ENCODE measurements at places on chromosomes 4 and X.

DNA sequence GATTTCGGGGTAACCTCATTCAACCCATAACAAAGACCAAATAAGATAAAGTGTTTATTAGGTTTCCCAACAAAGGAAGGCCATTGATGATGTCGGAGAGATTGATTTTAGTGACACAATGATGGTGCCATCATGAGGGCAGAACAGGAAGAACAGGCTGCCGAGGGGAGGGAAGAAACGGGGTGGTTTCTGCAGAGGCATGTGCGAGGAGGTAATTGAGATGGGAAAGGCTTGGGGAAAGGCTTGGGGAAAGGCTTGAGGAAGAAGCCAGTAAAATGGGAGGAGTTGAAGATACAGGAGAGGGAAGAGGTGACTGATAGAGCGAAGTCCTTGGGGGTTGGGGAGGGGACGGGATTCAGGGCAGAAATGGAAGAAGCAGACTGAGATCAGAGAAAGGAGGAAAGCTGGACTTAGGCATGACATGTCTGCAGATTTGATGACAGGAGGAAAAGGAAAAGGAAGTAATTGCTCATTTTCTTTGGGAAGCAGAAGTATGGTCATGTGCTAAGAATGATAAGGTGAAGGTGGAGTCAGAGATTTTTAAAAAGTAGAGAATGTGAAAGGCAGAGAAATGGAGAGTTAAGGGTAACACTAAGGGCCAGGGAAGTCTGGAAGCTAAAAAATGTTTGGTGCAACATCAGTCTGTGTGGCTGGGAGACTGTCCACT, 6.0 kb downstream of the HPSE start:
- no peak for DNase-seq

- DNase-seq = no peak
Observed at GRCh38 chrX:136146614-136147314, 569 bp upstream of the FHL1 start.

- DNase-seq = no peak
Observed at GRCh38 chr4:107832275-107832807, 7.6 kb downstream of the SGMS2 start.

- DNase-seq = no peak
Observed at GRCh38 chr4:149158817-149159216, 656.8 kb downstream of the IQCM start.

DNA sequence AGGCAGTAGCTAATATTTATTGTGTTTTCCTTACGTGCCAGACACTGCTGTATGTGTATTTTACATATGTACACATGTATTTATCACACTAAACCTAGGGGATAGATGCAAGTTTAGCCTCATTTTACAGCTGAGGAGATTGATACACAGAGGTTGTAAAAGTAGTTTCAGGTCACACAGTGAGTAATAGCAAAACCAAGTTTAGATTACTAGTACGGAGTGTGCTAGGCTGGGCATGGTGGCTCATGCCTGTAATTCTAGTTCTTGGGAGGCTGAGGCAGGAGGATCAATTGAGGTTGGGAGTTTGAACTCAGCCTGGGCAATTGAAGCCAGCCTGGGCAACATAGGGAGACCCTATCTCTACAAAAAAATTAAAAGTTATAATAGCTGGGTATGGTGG, 701.1 kb upstream of the ATOH1 start:
- no peak for DNase-seq

GRCh38 chr4:184479516-184479950, 5.2 kb upstream of the IRF2 start:
- DNase-seq = no peak

- DNase-seq = no peak
Observed at GRCh38 chr4:48081196-48081595, 52.9 kb downstream of the TXK start.

GRCh38 chrX:101408532-101408841, 465 bp downstream of the HNRNPH2 start:
- no peak for DNase-seq

GRCh38 chr4:128800701-128801284, 8.7 kb upstream of the JADE1 start:
- DNase-seq = no peak

- DNase-seq = no peak
Observed at GRCh38 chrX:153764786-153765137, 713 bp downstream of the PLXNB3 start.

DNA sequence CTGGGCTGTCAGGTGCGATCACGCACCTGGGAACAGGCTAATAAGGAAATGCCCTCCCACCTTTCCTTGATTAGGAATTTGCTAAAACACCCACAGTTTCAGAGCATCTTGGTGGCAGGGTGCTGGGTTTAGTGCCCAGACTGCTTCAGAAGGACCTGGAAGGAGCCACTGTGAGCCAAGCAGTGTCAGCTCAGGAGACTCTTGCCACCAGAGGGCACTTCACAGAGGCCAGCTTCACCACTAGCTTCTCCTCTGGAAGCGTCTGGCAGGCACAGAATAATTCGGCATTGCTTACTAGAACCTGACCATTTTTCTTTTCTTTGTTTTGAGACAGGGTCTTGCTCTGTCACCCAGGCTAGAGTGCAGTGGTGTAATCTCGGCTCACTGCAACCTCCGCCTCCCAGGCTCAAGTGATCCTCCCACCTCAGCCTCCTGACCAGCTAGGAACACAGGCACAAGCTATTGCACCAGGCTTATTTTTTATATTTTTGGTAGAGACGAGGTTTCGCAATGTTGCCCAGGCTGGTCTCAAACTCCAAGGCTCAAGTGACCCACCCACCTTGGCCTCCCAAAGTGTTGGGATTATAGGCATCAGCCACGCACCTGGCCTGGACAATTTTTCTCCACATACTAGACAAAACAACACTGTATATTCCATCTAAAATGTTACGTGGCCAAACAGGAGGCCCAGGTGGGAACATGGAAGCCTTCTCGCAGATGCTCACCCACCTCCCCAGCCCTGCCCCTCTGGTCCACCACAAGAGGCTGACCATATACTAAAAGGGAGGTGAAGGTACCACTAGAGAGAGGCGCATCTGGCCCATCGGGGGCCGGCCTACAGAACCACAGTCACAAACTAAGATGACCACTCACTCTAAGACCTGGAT, 14.1 kb downstream of the NOP14 start:
- DNase-seq = no peak

DNA sequence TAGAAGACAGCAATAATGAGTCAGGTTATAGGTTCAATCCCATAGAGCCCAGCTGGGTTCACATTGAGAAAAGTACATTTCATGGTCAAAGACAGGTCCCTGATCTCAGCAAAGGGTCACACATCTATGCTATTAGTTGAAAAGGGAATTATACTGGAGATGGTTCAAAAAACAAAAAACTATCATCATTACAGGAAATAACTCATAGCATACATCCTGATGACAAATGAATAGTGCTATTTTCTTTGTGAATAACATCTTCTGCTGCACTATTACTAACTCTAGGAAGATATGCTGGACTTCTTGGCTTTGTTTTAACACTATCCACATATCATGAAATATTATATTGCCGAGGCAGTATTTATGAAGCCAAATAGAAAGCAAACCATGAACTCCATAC, 202.5 kb upstream of the MAB21L2 start:
- no peak for DNase-seq

DNA sequence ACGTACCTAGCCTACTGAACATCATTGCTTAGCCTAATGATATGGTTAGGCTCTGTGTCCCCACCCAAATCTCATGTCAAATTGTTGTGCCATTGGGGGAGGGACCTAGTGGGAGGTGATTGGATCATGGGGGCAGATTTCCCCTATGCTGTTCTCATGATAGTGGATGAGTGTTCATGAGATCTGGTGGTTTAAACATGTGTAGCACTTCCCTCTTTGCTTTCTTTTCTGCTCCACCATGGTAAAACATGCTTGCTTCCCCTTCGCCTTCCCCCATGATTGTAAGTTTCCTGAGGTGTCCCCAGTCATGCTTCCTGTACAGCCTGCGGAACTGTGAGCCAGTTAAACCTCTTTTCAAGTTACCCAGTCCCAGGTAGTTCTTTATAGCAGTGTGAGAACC, 102.6 kb downstream of the RAPGEF2 start:
- no peak for DNase-seq

DNA sequence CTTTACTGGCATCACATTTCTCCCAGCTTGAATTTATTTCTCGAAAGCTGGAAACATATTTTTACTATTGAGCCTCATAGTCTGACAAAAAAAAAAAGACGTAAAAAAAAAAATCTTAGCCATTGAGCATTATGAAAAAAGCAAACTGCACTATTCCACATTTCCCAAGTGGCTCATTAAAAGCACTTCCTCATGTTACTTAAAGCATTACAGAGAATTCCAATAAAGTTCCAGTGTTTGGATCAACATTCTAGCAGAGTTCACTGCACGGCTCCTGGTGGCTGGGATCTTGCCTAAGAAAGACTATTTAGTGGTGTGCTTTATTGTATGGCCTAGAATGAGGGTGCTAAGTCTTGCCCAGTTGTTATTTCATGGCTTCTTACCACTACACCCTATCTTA, 476.2 kb downstream of the PPARGC1A start:
- DNase-seq = no peak

DNA sequence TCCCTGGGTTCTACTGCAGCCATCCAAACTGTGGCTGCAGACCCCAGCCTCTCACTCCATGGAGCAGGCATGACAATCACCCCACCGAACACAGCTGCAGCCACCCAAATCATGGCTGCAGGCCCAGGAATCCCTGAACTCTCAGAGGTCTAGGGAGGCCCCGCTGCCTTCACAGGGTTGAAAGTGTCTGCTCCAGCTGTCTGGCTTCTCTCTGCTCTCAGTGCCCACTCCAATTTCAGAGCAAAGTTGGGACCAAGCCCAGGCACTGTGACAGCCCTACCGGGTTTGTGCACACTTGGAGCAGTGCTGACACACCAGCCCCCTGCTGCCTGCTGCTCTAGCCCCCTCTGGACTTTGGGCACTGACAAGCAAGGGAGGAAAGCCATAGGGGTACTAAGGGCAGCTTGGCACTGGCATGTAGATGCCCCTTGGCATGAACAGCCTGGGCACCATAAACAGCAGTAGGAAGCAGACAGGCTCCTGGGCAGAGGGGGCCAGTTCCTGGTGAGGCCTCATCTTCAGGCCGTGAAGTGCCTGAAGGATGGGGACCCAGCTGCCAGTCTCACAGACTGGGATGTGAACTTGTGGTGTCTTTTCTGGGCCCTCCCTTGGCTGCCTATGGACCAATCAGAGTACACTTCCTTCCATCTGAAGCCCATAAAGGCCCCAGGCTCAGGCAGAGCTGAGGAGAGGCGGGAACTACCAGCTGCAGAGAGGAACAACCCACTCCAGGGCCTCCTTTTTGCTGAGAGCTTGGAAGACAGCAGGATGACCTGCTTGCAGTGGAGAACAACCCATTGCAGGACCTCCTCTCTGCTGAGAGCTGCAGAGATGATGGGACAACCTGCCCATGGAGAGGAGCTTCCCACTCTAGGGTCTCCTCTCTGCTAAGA, 68.8 kb downstream of the TECRL start:
- no peak for DNase-seq

GRCh38 chrX:149909324-149910177, 19.8 kb upstream of the HSFX4 start:
- no peak for DNase-seq

DNA sequence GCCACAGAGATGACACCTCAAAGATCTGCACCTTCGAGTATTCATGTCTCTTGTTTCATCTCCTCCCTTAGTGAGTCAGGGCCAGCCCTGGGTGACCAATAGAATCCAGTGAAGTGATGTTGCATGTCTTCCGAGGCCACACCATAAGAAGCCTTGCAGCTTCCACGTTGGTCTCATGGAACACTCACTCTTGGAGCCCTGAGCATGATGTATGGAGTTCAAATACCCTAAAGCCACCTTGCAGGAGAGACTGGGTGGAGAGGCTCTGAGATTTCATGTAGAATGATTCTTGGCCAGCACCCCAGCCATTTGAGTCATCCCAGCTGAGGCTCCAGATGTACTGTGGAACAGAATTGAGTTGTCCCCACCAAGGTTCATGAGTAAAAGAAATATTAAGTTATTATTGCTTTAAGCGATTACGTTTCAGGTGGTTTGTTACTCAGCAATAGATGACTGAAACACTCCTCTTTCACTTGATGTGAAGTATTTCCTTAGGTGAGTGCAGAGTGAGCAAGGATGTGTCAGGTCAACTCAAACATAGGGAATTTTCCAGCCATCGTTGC, 5.0 kb upstream of the RP2 start:
- DNase-seq = no peak

DNA sequence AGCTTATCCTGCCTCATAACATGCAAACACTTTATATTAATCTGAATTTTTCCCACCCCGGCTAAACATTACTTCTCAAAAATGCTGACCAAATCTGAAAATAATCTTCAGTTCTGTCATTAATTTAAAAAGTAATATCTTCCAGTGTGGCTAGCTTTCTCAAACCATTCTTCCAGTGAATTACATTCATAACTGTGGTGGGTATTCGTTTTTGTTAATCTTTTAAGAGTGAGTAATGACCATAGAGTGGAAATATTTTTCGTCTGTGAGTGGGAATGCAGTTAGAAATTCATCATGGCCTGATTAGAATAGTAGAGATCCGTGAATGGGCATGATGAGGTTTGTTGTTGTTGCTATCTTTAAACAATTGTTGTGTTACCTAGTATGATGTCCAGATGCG, 138.6 kb upstream of the SFRP2 start:
- no peak for DNase-seq

DNA sequence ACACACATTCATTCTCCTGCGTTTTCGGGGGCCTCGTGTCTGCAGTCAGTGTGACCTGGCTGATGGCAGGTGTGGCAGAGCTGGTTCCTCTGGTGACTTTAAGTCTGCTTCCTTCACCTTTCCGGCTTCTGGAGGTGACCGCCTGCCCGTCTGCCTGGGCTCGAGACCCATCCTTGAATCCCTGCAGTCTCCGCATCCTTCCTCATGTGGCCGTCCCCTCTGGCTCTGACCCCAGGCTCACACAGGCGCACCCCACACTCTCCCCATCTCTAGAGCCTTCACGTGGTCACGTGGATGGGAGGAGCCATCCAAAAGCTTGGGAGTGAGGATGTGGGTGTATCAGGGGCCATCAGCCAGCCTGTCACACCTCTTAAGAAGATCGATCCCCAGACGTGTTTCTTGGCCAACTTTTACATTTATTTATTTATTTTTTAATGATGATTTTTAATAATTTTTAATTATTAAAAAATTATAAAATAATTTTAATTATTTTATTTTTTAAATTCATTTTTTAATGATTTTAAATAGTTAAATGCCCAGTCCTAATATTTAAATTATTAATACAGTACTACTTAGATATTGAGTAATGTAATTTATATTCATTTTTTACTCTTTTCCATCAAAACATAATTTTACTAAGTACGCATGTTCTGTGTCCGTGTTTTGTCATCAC, 20.9 kb downstream of the RGS12 start:
- DNase-seq = no peak
